ENCODE measurements at places on chromosomes 5 and 9.

DNA sequence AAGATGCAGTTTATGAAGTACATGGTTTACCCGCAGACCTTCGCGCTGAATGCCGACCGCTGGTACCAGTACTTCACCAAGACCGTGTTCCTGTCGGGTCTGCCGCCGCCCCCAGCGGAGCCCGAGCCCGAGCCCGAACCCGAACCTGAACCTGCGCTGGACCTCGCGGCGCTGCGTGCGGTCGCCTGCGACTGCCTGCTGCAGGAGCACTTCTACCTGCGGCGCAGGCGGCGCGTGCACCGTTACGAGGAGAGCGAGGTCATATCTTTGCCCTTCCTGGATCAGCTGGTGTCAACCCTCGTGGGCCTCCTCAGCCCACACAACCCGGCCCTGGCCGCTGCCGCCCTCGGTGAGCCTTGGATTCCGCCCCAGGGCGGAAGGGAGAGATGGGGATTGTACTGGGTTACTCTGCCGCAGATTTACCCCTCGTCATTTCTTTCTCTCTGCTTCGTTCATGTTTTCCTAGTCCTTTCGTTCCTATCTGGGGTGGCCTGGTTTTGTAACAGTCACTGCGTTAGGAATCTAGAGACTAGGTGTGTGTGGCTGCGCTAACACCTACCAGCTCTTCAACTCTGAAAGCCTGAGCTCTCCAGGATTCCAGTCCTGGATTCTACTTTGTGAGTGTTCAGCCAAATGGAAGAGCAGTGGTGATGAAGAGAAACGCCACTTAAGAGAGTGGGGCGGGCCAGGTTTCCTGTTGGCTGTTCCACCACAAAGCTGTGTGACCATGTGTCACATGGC, 638 bp downstream of the MRPS30 start:
- peak; percentile 27 for DNase-seq

DNA sequence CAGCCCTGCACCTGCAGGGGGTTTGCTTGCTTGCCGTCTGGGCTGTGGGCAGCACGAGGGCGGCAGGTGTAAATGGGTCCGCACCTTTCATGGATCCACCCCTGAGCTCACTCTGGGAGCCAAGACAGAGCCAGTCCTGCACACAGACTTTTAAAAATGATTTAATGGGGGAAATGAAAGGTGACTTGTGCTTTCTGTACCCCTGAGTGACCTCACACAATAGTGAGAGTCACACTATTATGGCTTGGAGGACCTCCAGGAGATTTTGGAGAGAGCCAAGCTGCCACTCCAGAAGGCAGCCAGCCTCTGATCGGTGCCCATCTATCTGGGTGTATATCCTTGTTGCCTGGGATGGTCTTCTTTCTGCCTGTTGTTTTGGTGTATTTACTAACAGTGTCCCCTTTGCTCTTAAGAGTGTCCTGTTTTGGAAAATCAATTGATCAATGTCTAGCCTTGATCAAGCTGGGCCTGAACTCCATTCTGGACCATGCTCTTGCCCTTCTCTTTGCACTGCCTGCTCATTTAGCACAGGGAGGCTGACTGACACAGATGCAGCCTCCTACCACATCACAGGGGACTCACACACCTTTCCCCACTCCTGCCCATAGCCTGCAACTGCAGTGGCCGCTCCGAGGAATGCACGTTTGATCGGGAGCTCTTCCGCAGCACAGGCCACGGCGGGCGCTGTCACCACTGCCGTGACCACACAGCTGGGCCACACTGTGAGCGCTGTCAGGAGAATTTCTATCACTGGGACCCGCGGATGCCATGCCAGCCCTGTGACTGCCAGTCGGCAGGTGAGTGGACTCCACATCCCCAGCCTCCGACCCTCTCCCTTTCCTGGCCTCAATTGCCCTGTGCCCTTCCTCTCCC, 29.5 kb downstream of the LAMC3 start:
- no peak for DNase-seq

GRCh38 chr9:70615464-70616138, 201.1 kb upstream of the KLF9 start:
- DNase-seq, result no peak

DNA sequence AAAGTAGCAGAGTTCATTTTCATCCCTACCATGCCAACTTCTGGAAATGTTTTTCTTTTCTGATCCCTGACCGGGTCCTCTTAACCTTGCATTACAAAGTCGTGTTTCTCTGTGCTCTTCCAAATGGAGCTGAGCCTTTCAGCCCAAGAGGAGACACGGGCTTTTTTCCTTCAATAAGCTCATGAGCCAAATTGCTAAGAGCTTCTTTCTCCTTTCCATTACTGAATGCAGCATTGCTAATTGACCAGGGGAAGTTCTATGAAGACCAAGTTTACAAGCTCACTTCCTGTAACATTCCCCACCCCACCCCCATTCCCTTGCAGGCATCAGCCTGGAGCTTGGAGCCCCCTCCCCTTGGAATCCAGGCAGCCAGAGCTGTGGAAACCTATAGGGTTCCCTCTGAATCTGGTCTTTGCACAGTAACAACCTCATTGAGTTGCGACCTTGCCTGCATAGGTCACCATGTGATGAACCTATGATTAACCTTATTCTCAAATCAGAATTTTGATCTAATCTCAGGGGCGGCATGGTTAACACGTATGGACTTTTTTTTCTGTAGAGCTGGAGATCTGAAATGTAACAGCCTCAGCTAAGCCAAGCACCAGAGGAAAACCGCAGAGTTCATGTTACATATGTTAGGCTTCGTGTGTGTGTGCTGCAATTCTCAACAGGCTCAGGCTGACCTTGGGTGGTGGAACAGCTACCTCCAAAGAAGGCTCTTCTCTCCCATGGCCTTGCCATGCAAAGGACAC, 395.7 kb upstream of the ZNF462 start:
- DNase-seq, result no peak

- no peak for DNase-seq
Observed at GRCh38 chr9:31500422-31500821, 884.0 kb upstream of the ACO1 start.

DNA sequence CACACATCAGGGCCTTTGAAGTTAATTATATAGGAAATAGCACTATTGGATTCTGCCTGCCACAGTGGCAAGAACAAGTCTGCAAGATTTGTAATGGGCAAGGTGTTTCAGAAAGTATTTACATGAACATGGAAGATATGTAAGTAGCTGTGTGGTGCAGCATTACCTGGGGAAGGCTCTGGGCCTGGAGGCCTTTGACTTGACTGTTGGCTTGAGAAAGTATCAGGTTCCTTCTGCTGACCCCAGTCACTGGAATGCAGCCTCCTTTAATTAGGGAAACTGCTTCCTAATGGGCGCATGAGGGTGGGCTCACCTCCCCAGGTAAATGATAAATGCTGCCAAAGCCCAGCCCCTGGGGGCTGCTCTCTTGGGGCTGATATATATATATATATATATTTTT, 102.7 kb downstream of the GALNT10 start:
- no peak for DNase-seq

DNA sequence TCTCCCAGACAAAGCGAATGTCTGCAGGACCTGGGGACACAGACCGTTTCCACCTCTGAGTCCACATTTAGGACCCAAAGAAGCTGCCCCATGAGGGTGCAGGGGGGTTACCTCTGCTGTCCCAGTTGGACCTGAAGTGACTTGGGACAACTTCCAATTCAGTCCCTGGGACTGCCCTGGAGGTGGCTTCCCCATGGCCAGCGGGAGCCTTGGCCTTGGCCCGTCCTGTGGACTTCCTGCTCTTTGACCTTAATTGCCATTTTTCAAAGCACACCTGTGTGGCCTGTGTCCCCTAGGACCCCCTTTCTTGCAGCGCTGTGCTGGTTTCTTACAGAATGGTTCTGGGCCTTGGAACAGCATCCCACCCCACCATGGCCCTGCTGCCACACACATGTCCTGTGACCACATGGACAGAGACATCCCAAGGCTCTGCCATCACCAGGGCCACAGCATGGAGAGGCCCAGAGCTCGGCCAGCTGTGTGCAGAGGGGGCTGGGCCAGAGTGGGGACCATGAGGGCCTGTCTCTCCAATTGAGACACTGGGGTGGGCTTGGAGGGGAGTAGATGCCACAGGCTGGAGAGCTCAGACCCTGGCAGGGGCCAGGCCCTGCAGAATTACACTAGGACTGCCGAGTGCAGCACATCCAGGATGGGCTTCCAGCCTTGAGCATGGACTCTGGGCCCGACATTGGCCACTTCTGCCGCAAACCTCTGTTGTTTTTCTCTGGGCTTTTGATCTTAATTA, 45.8 kb downstream of the SECISBP2 start:
- no peak for DNase-seq

GRCh38 chr5:164094291-164094690, 588.9 kb downstream of the MAT2B start:
- DNase-seq, result no peak

DNA sequence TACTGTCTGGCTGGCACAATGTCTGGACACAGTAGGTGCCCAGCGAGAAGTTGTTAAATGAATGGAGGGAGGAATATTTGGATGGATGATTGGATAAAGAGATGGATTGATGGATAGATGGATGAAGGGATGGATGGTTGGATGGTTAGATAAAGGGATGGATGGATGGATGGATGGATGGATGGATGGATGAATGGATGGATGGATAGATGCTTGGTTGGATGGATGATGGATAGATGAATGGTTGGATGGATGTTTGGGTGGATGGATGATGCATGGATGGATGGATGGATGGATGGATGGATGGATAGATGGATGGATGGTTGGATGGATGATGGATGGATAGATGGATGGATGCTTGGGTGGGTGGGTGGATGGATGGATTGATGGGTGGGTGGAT, 90.4 kb downstream of the UBE2QL1 start:
- DNase-seq, result no peak

DNA sequence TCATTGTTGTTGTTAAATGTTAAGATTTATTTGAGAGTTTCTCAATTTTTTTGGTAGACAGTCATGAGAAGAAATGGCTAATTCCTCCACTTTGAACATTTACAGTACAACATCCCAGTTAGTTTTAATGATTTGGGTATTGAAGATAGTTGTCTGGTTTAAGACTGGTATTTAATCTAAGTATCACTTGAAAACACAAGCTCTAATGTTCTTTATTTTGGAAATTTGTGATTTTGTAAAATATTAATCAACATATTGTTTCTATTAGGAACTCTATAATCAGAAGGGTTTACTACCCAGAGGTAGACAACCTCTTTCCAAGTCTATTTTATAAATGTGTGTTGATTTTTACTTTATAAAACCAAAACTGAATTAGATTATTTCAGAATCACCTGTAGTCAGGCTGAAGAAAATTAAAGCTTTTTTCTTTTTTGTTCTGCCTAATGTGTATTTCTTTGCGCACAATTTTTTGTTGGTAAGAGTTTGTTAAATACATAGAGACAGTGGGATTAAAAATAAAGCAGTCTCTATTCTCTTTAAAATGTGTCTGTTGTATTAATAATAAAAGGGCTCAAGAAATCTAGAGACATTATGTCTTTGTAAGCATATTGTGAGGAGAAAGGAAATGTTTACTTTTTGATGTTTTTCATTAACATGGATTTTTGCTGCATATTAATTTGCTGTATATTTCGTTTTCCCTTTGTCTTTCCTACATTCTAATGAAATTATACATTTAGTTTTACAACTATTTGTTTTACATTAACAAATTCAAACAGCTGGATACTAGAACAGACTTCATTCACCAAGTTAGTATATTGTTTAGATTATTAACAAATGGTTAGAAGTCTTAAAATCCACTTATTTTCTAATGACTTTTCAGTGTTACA, 3.9 kb upstream of the PURA start:
- DNase-seq, result no peak

DNA sequence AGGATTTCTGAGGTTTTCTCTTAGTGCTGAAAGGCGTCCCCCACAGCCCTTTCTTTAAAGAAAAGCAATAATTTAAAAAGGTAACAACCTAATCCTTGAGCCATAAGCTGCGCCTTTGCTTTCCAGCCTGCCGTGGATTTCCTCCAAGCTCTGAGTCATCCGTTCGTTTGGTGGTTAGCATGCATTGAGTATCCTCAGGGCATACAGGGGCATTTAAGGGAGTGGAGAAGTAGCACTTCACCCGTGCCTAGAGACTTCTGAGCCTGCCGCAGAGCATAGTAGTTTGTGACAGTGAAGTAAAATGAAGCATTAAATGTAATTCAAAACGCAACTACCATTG, 892 bp upstream of the TNC start:
- no peak for DNase-seq

DNA sequence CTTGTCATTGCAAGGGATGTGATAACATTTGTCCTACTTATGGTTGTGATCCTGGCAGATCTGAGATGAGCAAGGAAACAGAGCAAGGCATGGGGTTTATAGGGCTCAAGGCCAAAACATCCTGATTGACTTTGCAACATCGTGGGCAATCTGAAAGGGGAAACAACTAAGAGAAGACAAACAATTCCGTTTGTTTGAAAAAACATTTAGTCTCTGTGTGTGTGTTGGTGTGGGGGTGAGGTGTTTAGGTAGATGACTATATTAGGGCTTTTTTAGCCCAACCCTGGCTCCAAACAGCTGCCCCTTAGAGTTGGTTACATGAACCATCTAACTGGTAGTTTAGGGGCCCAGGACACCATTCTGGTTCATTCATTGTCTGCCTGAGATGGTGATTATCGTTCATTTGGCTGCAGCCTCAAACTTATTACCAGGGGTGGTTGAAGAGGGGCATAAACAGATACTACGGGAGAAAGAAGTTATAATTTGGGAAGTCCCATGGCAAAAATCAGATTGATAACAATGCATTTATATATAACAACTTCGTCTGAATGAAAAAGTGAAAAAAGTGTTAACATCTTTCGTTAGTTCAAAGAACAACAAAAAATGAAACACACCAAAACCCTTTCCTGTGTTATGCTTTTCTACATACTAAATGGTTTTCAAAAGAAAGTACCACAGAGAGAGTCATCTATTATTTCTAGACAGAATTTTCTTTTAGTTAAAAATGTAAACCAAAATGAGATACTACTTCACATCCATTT, 5.7 kb downstream of the FYB1 start:
- DNase-seq, result no peak

DNA sequence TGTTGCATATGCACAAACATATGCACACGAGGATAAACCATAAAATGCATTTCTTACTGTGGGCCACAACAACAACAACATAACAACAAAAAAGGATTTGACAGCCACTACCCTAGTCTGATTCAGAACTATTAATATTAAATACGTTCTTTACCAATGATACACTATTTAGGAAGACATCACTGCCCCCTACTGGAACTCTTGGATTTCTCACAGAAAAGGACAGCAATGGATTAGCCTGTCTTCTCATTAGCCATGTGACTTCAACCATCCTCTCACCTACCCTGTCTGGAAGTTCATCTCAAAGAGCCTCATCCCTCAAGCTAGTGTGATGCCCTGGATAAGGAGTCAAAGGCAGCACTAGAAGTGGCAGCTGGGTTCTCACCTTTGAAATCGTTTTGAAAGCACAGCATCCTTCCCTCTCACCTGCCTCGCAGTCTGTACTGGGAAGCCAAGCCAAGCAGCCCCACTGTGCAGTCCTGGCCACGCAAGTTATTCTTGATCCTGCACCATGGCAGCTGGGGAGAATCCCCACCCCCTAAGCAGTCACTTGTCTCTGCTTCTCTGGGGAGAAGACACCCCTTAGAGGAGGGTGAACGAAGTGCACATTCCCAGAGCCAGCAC, 64.6 kb downstream of the SH3TC2 start:
- DNase-seq, result peak; percentile 36
